ENCODE measurements at places on chromosomes 5 and 9.

DNA sequence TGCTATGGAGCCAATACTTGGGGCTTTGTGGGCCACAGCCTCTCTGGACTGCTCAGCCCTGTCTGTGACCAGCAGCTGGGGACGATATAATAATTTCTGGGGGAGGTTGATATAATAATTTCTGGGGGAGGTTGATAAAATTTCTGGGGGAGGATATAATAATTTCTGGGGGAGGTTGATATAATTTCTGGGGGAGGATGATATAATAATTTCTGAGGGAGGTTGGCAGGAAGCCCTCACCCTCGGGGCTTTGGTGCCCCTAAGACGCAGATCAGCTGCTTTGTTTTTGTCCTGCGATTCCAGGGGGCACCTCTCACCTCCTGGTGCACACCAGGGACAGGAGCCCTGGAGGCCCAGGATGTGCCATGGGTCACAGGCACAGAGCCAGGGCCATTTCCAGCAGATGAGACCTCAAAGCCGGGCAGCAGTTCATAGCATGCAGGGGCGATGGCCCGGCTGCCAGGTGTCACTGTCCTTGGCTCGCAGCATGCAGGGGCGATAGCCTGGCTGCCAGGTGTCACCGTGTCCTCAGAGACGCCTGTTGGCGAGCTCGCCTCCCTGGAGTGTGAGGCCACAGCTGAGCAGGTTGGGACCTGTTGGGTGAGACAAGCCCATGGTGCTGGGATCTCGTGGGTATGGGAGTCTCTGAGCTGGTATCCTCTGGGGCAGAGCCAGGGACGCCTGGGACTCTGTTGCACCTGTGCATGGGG is 3.8 kb upstream of the TOR4A start:
- DNase-seq: no peak

DNA sequence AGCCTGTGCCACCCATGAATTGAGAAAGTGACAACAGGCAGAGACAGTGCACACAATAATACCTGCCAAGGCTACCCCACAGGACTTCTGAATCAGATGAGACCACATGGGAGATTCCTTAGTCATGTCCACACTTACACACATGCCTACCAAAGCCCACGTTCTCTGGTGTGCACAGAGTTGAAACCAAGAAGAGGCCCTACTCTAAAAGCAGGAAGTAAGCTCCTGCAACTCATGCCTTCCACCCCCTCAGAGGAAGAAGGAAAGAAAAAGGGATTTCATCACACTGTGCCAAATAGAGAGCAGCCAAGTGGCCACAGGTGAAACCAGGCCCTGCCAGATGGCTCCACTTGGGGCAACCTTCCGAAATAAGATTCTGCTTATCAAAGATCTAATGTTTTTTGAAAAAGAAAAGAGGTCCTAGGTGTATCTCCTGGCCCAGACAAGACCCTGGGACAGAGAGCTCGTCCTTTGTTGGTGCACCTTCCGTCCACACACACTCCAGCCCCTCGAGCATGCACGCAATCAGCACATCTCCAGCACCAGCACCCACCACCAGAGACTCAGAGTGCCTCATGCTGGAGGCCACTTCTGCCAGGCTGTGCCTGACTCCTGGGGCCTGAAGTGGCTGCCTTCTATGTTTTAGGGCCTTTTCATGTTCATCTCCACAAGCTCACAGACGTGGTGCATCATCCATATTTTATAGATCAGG is 114.6 kb upstream of the SPOCK1 start:
- DNase-seq: no peak

DNA sequence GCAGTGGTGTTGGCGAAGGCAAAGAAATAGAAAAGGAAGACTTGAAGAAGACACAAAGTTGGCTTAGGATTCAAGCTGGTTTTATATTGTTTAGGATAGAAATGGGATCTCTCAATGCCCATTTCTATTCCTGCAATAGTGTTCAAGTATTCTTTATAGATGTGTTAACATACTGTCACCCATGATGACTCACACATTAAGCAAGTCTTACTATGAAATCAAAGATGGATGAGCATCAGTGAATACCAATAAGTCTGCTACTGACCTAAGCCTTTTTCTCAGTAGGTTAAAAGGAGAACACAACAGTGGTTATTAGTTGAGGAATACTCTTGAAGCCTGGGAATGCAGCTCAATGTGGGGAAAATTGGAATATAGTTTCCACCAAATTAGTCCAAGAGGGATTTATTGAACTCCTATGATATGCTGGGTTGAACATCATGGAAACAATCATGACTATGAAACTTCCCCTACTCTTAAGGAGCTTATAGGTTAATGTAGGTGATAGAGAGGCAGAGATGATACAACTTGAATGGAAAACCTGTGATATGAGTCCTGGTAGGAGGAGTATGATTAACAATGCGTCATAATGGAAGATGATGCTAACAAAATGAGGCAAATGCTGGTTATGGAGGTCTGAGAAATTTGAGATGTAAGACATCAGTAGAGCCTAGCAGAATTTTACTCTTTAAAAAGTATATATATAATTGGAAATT is 417.1 kb upstream of the DAP start:
- DNase-seq: no peak

DNA sequence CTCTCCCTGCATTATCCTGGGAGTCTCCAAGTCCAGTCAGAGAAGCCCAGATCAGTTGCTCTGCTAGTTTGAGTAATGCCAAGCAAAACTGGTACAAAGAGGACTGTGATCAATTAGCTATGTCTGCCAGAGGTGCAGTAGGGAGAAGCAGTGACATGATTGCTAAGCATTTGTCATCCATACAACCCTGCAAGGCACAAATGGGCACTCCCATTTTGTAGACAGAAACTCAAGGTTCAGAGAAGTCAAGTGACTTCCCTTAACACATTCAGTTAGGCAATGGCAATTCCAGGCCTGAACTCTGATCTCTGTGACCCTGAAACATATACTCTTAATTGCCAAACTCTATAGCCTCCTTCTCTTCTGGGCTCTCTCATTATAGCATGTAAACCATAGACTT is 34.0 kb downstream of the NDST1 start:
- no peak for DNase-seq

GRCh38 chr5:121660142-121660541 is 191.5 kb upstream of the FTMT start:
- no peak for DNase-seq

GRCh38 chr5:21701317-21701716 is 1151.8 kb downstream of the CDH12 start:
- DNase-seq: no peak

DNA sequence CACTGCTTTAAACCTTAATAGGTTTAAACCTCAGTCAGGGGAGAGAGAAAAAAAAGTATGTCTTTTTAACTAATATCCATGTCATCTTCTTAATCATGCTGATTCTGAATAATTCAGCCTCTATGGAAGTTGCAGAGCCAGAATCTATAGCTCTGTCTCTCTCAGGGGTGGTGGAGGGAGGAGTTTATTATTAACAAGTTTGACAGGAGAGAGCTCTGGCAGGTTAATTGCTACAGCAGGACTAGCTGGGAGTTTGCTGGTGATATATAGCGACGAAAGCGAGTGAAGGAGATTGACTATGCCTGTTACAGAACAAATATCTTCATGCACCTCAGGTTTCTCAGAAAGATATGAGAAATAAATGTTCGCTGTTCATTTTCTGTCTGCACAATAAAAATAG is 586.4 kb downstream of the TLE4 start:
- no peak for DNase-seq

- peak; percentile 8 for DNase-seq
Measured at GRCh38 chr9:109335929-109336328, 15.1 kb upstream of the EPB41L4B start.

DNA sequence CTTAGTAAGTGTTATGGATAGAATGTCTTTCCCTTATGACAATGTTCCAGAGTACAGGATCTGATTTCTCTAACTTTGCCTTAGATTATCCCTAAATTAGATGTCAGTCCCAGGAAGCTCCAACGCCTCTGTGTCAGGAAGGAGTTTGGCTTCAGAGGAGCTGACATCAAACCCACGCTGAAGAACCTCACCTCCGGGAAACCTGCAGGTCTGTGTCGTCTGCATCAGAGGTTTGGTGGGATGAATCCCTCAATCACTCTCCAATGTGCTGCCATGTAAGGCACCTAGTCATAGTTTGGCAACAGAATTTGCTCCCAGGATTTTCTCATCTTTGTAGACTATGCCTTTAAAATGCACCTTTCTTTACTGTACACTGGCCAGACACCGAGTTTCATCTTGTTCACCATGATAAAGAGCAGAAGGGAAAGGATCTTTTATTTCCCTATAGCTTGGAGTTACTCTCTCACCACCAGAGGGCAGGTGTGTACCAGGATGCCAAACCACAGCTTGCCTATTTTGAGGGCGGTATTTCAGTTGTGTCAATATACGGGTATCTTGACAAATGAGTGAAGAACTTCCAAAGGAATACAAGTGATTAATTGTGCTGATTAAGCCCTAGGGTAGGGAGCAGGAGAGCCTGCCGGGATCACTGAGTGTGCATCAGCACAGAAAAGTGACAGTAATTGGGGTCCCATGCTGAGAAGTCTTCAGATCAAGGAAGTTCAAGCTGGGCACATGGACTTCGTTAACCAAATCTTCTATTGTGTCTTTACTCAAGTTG is 23.4 kb downstream of the MINAR2 start:
- peak; percentile 68 for DNase-seq

- DNase-seq: no peak
Measured at GRCh38 chr9:4381744-4382143, 81.9 kb upstream of the GLIS3 start.

DNA sequence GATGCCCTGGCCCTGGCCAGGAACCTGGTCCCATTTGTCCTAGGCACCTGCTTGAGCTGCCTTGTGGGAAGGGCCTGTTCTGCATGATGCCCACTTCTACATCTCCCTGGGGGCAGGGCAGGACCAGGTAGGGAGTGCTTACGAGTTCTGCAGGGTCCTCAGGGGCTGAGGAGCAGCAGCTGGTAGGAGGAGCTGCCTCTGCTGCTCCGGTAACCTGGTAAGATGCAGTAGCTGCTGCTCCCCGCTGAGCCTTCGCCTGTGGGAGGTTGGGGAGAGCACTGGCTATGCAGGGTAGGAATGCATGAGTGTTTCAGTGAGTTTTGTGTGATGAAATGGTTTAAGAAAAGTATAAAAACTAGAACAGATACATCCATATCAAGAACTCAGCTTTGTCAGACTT is 13.6 kb downstream of the LRRC8A start:
- no peak for DNase-seq

DNA sequence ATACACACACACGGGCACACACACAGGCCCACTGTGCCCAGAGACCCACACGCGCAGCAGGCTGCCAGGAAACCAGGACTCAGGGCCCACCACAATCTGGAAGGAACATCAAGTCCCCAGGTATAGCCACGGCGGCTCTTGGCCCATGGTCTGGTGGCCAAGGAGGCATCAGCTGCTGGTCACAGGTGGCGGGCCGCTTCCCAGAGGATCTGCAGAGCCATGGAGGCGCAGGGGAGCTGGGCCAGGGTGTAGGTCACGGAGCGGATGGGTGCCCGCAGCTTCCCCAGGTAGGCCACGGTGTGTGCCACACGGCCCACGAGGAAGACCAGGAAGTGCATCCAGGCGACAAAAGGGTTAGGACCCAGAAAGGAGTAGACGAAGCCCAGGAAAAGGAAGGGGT is 13.4 kb downstream of the PTGES start:
- no peak for DNase-seq

GRCh38 chr5:140357726-140358093 is 2.3 kb upstream of the SLC4A9 start:
- peak; percentile 83 for DNase-seq

GRCh38 chr9:86563936-86564335 is 209.7 kb upstream of the TUT7 start:
- no peak for DNase-seq

- no peak for DNase-seq
Measured at GRCh38 chr9:85185486-85186217, 516.1 kb downstream of the NTRK2 start.

DNA sequence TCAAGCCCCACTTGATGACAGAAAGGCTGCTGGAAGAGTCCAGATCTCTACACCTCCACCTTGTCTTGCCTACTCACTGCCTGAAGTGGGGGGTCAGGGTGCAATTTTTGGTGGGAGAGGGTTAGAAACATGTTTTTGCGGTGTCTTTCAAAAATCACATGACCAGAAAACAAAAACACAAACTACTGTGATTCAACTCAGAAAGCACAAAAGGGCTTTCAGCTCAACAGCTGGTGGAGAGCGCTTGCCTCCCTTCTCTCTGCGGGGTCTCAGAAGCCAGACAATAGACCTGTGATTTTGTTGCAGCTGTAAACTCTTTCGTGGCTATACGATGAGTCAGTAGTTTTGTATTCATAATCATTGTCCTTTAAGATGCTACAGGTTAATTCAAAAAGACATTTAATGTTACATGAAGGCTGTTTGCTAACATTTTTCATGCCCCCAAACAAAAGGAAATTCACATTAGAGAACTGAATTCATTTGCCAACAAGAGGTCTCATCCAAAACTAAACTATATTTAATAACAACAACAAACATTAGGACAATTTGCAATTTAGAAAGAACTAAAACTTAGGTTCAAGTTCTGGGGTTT is 172.6 kb upstream of the RAI14 start:
- DNase-seq: peak; percentile 19

GRCh38 chr5:98768160-98768959 is 5.1 kb upstream of the RGMB start:
- DNase-seq: peak; percentile 67

DNA sequence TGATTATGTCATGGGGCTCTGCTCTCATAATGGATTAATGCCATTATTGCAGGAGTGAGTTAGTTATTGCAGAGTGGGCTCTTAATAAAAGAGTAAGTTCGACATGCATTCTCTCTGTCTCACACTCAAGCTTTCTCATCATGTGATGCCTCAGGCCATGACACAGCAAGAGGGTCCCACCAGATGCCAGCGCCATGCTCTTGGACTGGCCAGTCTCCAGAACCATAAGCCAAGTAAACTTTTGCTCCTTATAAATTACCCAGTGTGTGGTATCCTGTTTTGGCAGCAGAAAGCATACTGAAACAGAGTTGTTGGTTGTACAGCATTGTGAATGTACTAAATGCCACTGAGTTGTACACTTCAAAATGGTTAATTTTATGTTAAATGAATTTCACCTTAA is 138.1 kb downstream of the MYO10 start:
- DNase-seq: no peak
